ENCODE measurements at places on chromosomes 3 and 15. TPM values are rescaled to one million over a fixed set of nuclear protein-coding genes. Genes with fewer than 3 reads are reported as not detected.
A peak's percentile ranks its signal among the peaks of the same experiment; 100 is the strongest.

DNA sequence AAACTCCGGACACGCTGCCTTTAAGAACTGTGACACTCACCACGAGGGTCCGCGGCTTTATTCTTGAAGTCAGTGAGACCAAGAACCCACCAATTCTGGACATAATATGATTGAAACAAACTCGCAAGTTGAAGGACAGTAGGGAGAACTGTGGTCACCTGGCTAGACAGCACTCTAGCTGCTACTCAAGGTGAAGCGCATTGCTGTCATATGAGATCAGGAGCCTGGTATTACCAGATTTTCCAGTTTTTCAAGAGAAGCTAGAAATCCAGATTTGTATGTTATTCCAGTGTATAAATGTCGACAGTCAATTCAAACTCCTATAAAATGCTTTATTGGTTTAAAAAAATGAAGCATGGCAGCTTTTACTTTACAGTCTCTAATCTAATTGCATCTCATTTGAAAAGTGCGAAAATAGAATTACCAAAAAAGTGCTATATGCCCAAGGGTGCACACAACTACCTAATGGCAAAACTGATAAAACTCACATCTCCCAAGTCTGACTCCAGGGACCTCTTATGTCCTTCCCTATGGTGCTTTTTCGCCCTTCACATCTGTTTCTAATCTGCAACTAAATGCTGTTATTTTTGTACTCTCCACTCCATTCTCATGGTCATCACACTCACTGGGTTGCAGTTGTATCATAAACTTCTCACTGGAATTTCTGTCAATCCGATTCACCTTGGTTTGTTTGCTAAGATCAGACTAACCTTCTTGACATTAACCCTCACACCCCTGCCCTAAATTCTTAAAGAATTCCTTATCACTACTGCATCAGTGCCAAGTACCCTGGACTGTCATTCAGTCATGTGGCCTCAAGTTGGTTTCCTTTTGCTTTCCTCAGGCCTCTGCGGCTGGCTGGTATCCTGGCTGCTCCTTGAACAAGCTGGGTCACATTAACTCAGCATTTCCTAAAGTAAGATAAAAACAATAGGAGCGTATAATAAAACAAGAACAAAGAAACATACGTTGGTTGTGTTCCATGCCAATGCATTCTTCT lies 31.5 kb upstream of the ARHGEF26 start:
- DNase-seq, result peak; percentile 60

Gene ECE2
- total RNA-seq, result not detected

DNA sequence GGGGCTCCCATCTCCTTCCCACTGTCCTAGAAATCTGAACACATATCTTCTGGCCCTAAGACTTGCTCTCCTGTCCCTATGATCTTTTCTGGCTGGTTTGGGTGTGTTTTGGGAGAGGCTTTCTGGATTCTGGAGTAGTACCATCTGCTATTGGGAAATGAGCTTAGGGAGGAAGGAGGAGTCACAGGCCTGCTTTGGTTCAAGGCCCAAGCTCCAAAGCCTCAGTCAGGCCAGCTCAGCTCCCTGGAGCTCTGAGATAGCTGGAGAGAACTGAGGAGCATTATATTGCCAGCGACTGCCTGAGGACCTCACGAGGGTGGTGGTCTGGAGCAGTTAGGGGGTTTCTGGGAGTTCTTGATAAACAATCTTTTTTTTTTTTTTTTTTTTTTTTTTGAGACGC lies 18.7 kb downstream of the RASGRF1 start:
- no peak for DNase-seq

- no peak for DNase-seq
Observed at GRCh38 chr3:45545476-45545875, 49.1 kb upstream of the LIMD1 start.

GRCh38 chr3:114318295-114318694 lies 24.5 kb downstream of the TIGIT start:
- DNase-seq, result no peak

All from left lung (tissue), 14 donors.